ENCODE measurements at places on chromosomes 7 and 10. TPM values are rescaled to one million over a fixed set of nuclear protein-coding genes. Genes with fewer than 3 reads are reported as not detected.

SP8 gene
- total RNA-seq: not detected

SLC26A3 gene
- not detected for total RNA-seq

TACR2 gene
- 0.66 TPM for total RNA-seq

GLCCI1 gene
- total RNA-seq: 5.9 TPM

TBX20 gene
- not detected for total RNA-seq

HMX2 gene
- not detected for total RNA-seq

TDRD1 gene
- total RNA-seq: 0.99 TPM

LBX1 gene
- total RNA-seq: not detected

DNA sequence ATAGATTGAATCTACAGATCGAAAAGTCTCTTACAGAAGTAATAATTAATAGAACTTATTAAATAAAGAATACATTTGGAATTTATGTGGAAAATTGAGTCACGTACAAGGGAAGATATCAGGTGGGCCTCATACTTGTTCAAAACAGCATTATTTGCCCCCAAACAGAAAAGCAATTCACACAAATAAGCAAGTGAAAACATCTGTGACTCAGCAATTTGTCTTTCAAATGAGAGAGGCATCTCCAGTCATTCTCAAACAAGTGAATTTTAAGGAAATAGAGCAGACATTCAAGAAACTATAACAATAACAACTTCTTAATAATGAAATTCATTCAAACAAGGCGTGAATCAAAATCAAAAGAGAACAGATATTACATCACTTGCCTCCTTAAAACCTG, 50.1 kb downstream of the SEMA3A start:
- no peak overlapping the region for H3K4me3 ChIP-seq
- H3K4me1 ChIP-seq: no peaks in the 10 kb centered on the region
- H3K36me3 ChIP-seq: no peaks in the 10 kb centered on the region
- DNase-seq: no peak

GRCh38 chr7:34838329-34838728, 180.3 kb downstream of the NPSR1 start:
- no peak overlapping the region for H3K4me3 ChIP-seq
- no peak for DNase-seq
- no peak overlapping the region for H3K27ac ChIP-seq
- H3K27me3 ChIP-seq: no peaks in the 10 kb centered on the region
- no peaks in the 10 kb centered on the region for H3K36me3 ChIP-seq

DNA sequence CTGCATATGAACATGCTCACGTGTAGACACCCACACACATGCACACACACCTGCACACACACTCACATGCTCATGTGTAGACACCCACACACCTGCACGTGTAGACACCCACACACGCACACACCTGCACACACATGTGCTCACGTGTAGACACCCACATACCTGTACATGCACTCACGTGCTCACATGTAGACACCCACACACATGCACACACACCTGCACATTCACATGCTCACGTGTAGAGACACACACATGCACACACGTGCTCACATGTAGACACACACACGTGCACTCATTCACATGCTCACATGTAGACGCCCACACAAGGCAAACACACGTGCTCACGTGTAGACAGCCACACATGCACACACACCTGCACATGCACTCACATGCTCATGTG, 275.8 kb downstream of the PTPRN2 start:
- no peaks in the 10 kb centered on the region for H3K36me3 ChIP-seq
- H3K27me3 ChIP-seq: no peaks in the 10 kb centered on the region
- H3K4me3 ChIP-seq: no peak overlapping the region
- H3K27ac ChIP-seq: no peak overlapping the region

DNA sequence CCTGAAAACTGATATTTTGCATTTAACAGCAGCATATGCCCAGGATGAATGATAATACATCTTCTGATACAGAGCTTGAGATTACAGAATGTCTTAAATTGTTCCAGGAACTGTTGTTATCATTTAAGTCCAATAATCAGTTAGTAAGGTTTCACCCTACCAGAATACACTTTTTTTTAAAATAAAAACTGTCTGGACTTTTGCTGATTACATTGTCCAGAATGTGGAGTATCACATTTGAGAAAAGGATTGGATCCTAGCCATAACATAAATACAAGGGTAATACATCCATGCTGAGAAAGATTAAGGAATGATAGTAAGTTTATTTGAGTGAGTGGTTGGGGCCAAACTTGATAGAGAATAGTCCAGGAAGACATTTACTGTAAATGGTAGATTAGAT, 71.0 kb downstream of the SEPTIN7 start:
- H3K27me3 ChIP-seq: no peaks in the 10 kb centered on the region
- DNase-seq: no peak
- H3K4me3 ChIP-seq: no peak overlapping the region
- H3K36me3 ChIP-seq: no peaks in the 10 kb centered on the region
- H3K27ac ChIP-seq: no peak overlapping the region

DNA sequence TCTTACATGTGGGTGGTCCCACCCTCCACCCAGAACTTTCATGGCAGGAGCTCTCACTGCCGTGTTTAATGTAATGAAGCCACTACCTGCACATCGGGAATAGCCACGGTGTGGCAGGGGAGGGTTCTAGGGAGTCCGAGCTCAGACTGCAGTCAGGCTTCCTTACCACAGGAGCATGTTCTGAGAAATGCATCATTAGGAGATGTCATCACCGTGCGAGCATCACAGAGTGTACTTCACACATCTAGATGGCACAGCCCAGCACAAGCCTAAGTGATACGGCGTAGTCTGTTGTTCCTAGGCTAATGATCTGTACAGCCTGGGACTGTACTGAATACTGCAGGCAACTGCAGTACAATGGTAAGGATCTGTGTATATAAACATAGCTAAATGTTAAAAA, 153.0 kb upstream of the LANCL2 start:
- no peak for DNase-seq
- H3K27me3 ChIP-seq: no peaks in the 10 kb centered on the region
- H3K27ac ChIP-seq: no peak overlapping the region
- no peak overlapping the region for H3K4me3 ChIP-seq

DNA sequence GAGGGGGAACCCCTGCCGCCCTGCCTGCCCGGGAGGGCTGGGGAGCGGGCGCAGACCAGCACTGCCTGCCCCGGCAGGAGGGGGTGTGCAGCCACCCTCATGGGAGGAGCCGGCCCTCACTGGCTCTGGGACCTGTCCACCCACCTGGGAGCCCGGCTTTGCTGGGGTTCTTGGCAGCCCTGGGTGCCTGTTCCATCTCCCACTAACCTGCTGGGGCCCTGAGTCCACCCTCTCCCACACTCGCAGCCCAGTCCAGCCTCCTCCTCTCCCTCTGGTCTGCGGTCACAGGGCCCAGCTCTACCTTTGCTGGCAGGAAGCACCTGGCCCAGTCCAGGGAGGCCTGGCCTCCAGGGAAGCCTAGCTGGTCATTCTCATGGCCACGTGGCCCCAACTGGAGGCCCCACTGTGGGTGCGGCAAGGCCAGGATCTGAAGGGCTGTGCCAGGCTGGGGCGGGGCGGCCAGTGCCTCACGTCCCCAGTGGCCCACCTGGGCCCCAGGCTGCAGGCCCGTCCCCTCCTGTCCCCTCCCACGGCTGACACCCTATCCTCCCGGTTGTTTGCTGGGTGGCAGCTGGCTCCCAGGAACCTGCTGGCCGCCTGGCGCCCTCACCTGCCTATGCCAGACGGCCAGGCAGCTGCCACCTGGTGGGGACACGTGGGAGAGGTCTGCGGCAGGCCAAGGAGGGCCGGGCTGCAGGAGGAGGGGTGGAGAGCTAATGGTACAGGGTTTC, at the start of gene TMEM184A:
TSS of gene TMEM184A (minus strand) at position 393 of the 731 bp plus-strand sequence. CDS start 721 bp downstream, outside the sequence.
- DNase-seq: peak; percentile 95
- no peaks in the 10 kb centered on the region for H3K36me3 ChIP-seq
- peaks cover 50% of the 10 kb centered on the region for H3K4me1 ChIP-seq
- H3K27me3 ChIP-seq: no peaks in the 10 kb centered on the region
- H3K27ac ChIP-seq: peak within 1 kb of the TSS; percentile 98

GRCh38 chr10:127431525-127431924, 117.6 kb upstream of the NPS start:
- no peak overlapping the region for H3K27ac ChIP-seq
- no peaks in the 10 kb centered on the region for H3K27me3 ChIP-seq
- H3K4me3 ChIP-seq: no peak overlapping the region
- H3K36me3 ChIP-seq: peaks cover 2% of the 10 kb centered on the region

- H3K27ac ChIP-seq: no peak overlapping the region
- H3K4me1 ChIP-seq: peaks cover 30% of the 10 kb centered on the region
- H3K27me3 ChIP-seq: no peaks in the 10 kb centered on the region
- no peaks in the 10 kb centered on the region for H3K36me3 ChIP-seq
- no peak overlapping the region for H3K4me3 ChIP-seq
- no peak for DNase-seq
These were observed 27.1 kb downstream of the SKIDA1 start for GRCh38 chr10:21498377-21498776.

DNA sequence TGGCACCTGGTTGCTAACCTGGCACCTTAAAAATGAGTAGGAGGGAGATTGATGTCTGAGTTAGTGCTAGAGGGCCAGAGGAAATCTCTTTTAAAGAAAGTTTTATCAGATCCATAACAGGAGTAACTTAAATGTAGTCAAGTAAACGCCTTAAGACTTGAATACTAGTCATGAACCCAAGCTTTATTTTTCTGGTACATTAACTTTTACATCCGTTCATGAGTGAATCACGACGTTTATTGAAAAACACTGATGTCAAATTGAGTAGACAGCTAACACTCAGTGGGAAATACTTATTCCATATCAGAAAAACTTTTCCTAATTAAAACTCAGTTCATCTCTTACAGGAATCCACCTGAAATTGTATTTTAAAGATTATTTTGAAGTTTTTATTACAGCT, 6.9 kb upstream of the LAMB1 start:
- no peaks in the 10 kb centered on the region for H3K27me3 ChIP-seq
- no peak overlapping the region for H3K27ac ChIP-seq
- H3K4me3 ChIP-seq: no peak overlapping the region
- H3K4me1 ChIP-seq: peaks cover 49% of the 10 kb centered on the region
- DNase-seq: no peak

DNA sequence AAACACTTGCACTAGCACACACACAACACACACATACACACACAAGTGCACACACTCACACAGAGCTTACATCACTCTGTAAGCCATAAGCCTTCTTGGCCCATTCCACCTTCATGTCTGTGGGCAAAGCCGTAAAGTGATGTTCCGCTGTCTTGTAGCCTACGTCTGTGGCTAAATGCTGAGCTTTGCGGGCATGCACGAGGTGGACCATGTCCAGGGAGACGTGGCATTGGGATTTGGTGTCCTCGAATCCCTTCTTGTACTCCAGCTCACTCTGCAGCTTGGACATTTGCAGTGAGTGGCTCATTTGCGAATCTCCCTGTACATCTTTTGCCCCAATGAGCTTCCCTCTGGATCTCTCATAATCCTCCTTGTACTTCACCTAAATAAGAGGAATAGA, 42.0 kb downstream of the NRAP start:
- H3K36me3 ChIP-seq: no peaks in the 10 kb centered on the region
- peaks cover 24% of the 10 kb centered on the region for H3K4me1 ChIP-seq
- H3K27ac ChIP-seq: no peak overlapping the region

DNA sequence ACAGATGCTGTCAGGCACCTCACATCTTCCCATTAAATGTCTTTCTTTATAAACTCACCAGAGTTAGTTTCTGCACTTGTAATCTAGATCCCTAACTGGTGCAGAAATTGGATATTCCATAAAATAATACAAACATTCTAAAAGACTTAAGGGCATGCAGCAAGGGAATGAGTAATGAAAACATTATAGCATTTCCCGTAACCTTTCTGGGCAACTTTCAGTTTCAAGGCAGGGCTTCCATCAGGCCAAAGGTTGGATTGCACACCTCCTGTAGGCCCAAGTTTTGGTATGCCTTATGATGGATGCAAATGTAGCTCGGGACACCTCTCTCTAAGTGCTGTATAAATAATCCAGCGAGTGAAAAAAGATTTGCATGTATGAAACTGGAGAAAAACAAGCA, 129.9 kb upstream of the LYZL2 start:
- no peaks in the 10 kb centered on the region for H3K4me1 ChIP-seq
- H3K27me3 ChIP-seq: no peaks in the 10 kb centered on the region
- no peak overlapping the region for H3K27ac ChIP-seq
- no peak for DNase-seq

DNA sequence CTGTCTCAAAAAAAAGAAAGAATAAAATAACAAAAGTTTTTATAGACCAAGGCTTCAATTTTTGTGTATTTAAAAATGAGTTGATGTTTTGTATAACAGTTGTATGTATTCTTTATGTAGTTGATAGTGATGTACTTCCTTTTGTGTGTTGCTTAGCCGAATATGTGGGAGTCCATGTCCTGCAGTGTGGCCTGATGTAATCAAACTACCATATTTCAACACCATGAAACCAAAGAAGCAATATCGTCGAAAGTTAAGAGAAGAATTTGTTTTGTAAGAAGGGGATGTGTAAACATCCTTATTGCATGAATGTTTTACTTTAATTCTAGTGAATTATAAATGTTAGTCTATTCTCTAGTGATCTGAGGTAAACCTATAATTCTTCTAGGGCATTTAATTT, 56.6 kb downstream of the MPLKIP start:
- H3K36me3 ChIP-seq: peaks cover 4% of the 10 kb centered on the region
- no peak overlapping the region for H3K27ac ChIP-seq
- no peak overlapping the region for H3K4me3 ChIP-seq
- no peak for DNase-seq

- no peaks in the 10 kb centered on the region for H3K27me3 ChIP-seq
- DNase-seq: no peak
- no peak overlapping the region for H3K27ac ChIP-seq
- H3K4me1 ChIP-seq: peaks cover 12% of the 10 kb centered on the region
- H3K4me3 ChIP-seq: no peak overlapping the region
These were observed 14.3 kb downstream of the ZNF282 start for GRCh38 chr7:149209518-149210269.

GRCh38 chr7:23017309-23017708, 3.4 kb upstream of the HYCC1 start:
- H3K27me3 ChIP-seq: no peaks in the 10 kb centered on the region
- H3K4me3 ChIP-seq: no peak overlapping the region
- DNase-seq: no peak
- H3K4me1 ChIP-seq: peaks cover 8% of the 10 kb centered on the region

DNA sequence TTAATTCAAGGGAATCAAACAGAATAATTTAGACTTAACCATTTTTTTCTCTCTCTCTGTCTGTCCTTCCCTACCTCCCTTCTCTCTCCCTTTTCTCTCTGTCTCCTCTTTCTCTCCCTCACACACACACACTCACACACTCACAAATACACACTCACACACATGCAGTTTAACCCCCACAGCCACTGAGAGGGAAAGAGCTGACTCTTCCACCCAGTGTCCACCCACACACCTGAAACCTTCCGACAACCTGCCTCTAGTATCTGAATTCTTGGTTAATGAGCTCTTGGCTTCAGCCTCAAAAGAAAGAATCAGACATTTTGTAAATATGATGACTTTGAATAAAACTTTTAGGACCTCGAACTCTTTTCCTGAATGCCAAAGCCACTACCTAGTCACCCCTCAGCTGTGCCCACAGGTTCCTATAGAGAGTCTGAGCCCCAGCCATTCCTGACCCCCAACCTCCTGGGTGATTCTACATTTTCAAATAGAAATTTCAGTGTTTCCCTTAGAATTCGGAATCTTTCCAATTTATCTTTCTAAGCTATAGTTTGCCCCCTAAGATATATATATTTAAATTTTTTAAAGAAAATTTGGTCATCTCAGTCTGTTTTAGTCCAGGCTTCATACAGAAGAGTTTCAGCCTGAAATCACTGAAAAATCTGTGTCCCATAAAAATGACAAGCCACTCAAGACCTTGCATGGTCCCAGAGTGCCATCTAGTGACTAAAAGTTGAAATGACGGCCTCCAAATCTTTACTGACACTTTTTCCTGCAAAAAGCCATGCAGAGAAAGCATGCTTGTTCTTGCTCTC, 202.8 kb downstream of the IPMK start:
- H3K36me3 ChIP-seq: no peaks in the 10 kb centered on the region
- no peaks in the 10 kb centered on the region for H3K4me1 ChIP-seq
- DNase-seq: no peak
- H3K27me3 ChIP-seq: no peaks in the 10 kb centered on the region
- no peak overlapping the region for H3K4me3 ChIP-seq

All from body of pancreas (tissue), 4 donors.